Hypothalamus (tissue), 51 donors: ENCODE measurements at places on chromosomes 13 and 19.

DNA sequence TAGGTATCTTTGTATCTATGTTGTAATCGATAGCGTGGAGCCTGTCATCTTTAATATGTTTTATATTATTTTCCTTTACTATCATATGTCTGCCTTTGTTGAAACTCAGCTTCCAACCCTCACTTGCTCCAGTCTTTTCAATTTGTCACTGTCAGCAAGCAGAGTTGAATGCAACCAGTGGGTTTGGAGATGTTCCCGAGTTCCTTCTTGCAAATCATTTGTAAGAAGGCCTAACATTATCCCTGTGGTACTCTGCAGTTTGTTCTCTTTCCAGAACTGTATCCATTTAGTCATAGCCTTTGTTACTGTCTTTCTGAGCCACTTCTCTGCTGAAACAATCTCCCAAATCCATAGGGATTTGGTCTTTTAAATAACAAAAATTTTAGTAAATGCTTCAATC, 41.8 kb downstream of the RNASEH2B start:
- no peak for DNase-seq

- no peak for DNase-seq
These were observed 4.2 kb downstream of the PTGIR start for GRCh38 chr19:46620716-46621115.

DNA sequence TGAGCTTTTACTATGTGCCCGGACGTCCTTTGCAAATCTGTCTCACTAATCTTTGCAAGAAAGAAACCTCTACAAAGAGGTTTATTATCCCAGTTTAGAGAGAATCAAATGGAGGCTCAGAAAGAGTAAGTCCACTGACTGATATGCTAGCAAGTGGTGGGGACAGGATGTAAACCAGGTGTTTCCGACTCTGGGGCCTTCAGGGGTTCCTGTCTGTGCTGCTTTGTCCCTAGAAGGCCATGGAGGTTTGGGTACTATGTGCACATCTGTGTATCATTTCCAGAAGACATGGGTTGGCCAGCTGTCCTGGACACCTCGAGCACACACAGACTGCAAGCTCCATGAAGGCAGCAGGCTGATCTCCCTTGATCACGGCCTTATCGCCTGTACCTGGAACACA, 1.2 kb upstream of the KPTN start:
- DNase-seq = no peak

DNA sequence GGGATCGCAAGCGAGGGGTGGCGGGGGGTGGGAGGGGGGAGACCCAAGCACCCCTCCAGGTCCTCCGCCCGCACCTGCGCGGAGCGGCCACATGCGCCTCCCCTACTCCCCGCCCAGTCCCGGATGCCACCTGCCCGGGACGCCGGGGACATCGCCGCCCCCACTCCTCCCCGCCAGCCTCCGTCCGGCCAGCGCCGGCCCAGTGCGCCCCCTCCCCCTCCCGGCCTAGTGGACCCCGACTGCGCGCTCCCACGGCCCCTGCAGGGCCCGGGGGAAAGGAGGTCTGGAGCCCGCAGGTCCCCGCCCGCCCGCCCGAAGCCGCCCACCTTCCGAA, 263 bp downstream of the RHPN2 start:
- DNase-seq = no peak

DNA sequence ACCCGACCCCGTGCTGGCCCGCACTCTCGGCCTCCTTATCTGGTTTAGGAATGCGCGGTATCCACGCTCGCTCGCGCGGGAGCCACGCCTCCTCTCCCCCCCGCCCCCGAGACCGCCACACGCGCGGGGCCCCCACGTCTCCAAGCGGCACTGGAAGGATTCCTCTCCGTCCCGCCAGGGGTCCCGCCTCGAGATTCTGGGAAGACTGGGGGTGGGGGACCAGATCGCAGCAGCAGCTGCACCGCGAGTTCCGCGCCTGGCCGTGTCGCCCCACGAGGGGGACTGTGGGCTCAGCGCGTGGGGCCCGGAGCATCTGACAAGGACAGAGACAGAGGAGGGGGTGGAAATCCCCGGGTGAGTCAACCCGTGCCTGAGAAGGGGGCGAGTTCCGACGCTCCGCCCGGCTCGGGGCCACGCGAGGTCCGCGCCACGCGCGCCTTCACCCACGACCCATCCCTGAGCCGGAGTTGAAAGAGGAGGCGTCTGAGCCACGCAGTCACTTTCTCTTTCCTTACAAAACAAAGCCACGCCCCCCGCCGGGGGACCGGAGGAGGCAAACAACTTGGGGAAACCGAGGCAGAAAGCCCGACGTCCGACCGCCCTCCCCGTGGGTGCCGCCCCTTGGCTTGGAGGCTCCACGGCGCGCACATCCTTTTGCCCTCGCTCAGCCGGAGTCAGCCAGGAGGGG, 814 bp downstream of the S1PR2 start:
- no peak for DNase-seq

- no peak for DNase-seq
These were observed 98.8 kb downstream of the COL4A1 start for GRCh38 chr13:110208116-110208515.

- no peak for DNase-seq
These were observed 524.1 kb upstream of the SLITRK5 start for GRCh38 chr13:87147076-87147475.

GRCh38 chr13:110915874-110916206, 971 bp upstream of the ANKRD10 start:
- DNase-seq = no peak

- DNase-seq = no peak
These were observed 16.5 kb downstream of the NFIX start for GRCh38 chr19:13011653-13012389.

DNA sequence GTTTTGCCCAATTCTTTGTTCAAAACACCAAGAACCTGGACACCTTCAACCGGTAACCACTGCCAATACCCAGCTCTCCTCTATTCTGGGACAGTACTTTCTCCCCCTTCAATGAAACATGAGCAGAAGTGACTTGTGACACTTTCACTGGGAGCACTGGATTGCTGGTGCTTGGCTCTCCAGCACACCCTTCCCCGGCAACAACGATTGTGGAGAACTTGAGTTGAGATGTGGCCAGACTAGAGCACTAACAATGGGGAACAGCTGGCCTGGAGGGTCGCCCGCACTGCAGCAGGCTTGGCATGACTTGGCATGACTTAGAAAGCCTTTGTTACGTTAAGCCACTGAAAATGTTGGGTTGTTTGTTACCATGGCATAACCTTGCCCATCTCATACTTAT, 7.5 kb upstream of the B3GLCT start:
- DNase-seq = peak; percentile 38

DNA sequence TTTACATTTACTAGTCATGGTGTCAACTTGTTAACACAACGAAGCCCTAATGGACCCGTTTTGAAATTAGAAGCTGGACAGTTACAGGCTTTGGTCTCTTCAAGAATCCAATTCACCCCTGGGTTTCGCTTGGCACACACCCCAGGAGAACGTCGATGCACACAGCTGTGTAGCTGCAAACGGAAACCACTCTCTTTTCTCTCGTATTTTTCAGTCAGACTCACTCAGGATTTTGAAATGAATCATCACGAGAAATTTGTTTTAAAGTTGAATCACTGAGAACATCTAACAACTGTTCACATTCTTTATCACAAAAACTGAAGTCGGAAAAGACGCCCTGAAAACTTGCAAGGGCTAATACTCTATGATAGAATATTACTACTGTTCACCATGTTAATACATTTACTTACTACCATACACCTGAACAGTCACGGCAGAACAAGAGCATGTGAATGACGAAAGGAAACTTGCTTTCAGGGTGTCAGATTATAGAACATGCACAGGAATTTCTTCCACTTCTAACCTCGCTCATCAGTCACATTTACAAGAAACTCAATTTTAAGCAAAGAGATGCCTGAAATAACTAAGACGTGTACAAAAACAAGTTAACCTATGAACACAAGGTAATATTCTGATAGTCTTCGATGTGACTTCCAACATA, 4.7 kb downstream of the PNMA8A start:
- DNase-seq = no peak

DNA sequence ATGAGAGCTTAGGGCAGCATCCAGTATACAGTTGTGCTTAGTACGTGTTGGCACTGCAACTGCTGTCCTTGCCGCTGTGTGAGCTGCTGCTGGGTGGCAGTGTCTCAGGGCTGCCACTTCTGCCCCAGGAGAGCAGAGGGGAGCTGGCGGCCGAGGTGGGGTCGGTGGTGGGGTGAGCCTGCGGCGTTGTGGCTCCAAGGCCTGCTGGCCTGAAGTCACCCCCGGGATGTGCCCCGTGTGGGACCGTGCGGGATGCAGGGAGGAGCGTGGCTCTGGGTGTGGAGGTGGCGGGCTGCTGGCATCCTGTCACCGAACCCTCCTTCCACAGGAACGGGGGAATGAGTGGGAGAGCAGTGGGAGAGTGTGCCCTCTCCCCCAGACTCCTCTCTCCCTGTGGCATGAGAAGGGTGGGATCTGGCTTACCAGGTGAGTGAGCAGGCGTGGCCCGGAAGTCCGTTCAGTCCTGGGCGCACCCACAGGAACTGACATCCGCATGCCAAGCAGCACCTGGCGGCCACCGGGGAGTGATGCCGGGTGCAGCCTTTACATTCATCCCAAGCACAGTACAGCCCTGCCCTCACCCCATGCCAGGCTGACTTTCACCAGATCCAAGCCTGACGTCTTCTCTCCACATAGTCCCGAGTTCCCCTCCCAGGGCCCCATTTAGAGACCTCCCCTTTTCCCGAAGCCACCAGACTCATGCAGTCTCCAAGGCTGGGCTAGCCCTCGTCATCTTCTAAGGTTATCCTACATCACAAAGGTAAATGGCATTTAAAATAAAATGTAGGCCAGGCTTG, 26.6 kb downstream of the MCF2L start:
- DNase-seq = no peak

GRCh38 chr13:84362777-84363176, 480.5 kb upstream of the SLITRK1 start:
- DNase-seq = no peak

- DNase-seq = no peak
These were observed 2.0 kb upstream of the LENG9 start for GRCh38 chr19:54465426-54466109.

GRCh38 chr13:84607261-84608013, 725.2 kb upstream of the SLITRK1 start:
- no peak for DNase-seq

- DNase-seq = no peak
These were observed 419.2 kb downstream of the OLFM4 start for GRCh38 chr13:53447863-53448262.

DNA sequence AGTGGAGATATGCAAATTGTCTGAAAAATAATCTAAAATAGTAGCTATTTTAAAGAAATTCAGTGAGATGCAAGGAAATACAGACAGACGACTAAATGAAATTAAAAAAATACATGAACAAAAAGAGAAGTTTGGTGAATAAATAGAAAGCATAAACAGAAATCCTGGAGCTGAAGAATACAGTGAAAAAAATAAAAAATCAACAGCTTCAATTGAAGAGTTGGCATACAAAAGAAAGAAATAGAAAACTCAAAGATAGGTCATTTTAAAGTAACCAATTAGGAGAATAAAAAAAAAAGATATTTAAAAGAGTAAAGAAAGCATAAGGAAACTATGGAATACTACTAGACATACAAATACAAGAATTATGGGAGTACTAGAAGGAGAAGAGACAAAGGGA, 2191.5 kb upstream of the PCDH20 start:
- no peak for DNase-seq

GRCh38 chr13:73449252-73449651, 390.4 kb downstream of the KLF5 start:
- DNase-seq = no peak

DNA sequence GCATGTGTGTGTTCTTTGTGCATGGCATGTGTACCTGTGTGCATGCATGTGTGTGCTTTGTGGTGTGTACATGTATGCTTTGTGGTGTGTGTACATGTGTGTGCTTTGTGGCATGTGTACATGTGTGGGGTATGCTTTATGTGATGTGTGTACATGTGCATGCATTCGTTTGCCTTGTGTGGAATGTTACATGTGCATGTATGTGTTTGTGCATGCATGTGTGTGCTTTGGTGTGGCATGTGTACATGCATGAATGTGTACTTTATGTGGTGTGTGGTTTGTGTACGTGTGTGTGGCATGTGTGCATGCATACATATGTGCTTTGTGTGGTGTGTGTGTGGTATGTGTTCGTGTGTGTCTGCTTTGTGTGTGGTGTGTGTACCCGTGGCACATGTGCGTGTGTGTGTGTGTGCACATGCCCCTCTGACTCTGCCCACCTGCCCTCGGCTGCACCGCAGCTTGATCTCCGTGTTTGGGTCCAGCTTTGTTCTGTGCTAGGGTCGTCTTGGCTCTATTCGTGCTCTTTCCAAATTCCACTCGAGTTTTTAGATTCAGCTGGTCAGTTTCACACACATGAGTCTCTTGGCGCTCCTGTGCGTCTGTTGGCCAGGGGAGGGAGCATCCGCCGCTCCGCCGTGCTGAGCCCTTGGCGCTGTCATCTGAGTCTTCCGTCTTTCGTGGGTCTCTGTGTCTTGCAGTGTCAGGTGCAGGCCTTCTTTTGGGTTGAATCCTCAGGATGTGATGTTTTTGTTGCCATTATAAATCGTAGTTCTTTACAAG, 46.5 kb upstream of the TFDP1 start:
- DNase-seq = no peak

DNA sequence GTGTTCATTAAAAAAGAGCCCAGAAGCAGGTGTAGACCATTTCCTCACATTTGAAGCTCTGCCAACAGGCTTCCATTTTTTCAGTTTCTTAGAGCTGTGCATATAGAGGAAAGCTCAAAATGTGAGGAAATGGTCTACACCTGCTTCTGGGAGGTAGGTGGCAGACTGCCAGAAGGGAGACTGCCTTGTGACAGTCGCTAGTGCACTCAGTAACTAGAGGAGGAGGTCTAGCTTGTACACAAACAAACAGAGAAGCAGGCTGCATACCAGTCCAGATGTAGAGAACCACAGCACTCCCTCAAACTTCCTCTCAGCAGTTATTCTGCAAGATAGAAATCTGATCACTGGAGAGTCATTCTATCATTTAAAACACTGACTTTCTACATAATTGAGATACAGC, 800.2 kb downstream of the EFNB2 start:
- DNase-seq = no peak
